ENCODE measurements at places on chromosomes 12 and 14.

- DNase-seq, result no peak
These were observed 28.3 kb downstream of the ETV6 start for GRCh38 chr12:11677752-11678151.

- no peak for DNase-seq
These were observed 290.9 kb downstream of the BTG1 start for GRCh38 chr12:91854725-91855124.

- DNase-seq, result no peak
These were observed 145.6 kb upstream of the AMIGO2 start for GRCh38 chr12:47225356-47225755.

GRCh38 chr14:68982581-68982980, 3.5 kb upstream of the ACTN1 start:
- no peak for DNase-seq

GRCh38 chr12:115872919-115873357, 404.6 kb downstream of the MED13L start:
- no peak for DNase-seq

- DNase-seq, result no peak
These were observed 167.2 kb downstream of the CAPZA3 start for GRCh38 chr12:18905134-18905533.

- no peak for DNase-seq
These were observed 53.3 kb downstream of the BCAT1 start for GRCh38 chr12:24895612-24896011.

- no peak for DNase-seq
These were observed 297.1 kb downstream of the PDZRN4 start for GRCh38 chr12:41485203-41485602.

DNA sequence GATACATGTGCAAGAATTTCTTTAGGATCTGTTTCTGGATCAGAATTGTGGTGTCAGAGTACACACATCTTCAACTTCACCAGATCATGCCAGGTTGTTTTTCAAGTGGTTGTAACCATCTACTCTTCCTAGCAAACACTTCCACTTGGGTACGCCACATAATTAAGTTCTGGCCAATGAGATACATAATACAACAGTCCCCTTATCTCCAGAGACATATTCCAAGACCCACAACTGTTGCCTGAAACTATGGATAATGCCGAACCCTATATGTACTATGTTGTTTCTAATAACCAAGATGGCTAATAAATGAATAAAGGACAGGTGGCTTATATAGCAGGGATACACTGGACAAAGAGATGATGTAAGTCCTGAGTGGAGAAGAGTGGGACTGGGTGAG, 2.5 kb upstream of the CHPT1 start:
- no peak for DNase-seq

DNA sequence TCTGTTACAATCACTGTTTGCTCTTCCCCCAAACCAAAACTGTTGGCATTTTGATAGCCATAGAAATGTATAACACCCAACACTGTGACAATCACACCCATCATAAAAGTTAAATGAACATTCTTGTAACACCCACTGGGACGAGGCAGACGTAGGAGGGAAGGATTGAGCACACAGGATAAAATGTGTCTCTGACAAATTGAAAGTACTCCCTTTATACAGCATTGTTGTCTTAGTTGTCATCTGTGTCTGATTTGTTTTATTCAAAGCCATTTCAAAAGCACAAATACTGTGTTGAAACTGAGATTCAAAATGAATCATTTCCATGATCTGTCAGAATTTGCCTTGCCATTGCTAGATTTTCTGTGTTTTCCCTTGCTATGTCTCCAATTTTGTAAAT, 436.3 kb downstream of the TMTC2 start:
- no peak for DNase-seq

GRCh38 chr14:68669111-68669511, 123.8 kb downstream of the ZFP36L1 start:
- DNase-seq, result no peak

- no peak for DNase-seq
These were observed 165.5 kb upstream of the PLXNC1 start for GRCh38 chr12:93982771-93983315.

- peak; percentile 29 for DNase-seq
These were observed 4.2 kb downstream of the RDH5 start for GRCh38 chr12:55724226-55724939.

- DNase-seq, result no peak
These were observed 36.8 kb upstream of the DCD start for GRCh38 chr12:54684636-54685630.

- no peak for DNase-seq
These were observed 117.1 kb downstream of the KICS2 start for GRCh38 chr12:64105026-64105425.

DNA sequence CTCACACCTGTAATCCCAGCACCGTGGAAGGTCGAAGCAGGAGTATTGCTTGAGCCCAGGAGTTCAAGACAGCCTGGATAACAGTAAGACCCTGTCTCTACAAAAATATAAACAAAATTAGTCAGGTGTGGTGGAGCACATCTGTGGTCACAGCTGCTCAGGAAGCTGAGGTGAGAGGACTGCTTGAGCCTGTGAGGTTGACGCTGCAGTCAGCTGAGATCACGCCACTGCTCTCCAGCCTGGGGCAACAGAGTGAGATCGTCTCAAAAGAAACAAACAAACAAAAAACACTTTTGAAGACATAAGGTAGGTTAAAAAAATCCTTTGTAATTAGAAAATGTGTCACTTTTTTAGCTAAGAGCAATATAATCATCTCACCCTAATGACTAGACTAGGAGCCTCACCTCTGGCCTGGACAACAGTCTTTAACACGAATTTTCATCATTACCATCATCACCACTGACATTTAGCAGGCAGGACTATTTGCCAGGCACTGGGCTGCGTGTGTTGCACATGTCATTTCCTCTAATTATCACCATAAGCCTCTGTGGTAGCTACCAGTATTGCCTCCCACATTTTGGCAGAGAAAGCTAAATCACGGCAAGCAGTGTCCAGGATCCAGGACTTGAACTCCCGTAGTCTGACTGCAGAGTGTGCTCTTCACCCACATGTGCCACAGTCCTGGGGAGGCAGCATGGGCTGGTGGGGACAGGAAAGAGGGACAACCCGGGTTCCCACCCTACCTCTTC, 4.6 kb upstream of the SYCP3 start:
- DNase-seq, result no peak

DNA sequence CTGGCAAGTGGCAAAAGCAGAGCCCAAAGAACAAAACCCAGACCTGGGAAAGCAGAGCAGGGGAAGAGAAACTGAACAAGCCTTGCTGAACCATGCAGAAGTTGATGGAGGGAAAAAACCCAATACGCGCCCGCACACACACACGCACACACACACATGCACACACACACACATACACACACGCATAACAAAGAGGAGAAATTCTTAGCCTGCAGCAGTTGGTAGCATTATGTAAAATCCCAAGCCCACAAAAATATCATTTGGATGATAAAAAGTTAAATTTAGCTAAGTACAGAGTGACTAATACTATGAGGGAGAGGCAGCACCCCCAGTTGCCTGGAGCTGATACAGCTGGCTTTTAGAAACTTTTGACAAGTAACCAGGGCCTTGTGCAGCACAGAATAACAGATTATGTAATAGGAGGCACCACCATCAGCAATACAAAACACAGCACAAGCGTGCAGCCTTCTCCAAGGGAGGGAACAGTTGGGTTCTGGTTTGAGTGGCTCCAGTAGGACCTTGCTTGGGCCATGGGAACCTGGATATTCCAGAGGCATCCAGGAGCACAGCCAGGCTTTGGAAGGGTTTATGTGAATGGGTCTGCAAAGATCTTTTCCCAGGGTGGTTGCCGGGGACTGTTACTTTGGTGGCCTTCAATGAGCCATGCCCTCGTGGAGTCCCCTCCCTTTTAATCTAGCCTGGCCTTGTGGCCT, 35.3 kb downstream of the PITPNM2 start:
- DNase-seq, result no peak

- DNase-seq, result no peak
These were observed 214.5 kb upstream of the IGF1 start for GRCh38 chr12:102694903-102695302.

GRCh38 chr12:107167756-107168155, 74.4 kb upstream of the CRY1 start:
- no peak for DNase-seq

DNA sequence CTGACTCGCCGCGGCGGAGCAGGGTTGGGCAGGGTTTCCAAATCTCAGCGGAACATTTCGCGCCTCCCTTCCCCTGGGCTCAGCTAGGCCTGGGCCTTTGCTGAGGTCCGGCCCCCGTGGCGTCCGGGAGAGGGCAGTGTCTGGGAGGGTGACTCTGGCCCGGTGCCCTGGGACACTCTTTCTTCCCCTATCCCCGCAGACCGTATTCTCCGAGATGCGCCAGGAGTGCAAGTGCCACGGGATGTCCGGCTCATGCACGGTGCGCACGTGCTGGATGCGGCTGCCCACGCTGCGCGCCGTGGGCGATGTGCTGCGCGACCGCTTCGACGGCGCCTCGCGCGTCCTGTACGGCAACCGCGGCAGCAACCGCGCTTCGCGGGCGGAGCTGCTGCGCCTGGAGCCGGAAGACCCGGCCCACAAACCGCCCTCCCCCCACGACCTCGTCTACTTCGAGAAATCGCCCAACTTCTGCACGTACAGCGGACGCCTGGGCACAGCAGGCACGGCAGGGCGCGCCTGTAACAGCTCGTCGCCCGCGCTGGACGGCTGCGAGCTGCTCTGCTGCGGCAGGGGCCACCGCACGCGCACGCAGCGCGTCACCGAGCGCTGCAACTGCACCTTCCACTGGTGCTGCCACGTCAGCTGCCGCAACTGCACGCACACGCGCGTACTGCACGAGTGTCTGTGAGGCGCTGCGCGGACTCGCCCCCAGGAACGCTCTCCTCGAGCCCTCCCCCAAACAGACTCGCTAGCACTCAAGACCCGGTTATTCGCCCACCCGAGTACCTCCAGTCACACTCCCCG, 3.0 kb downstream of the WNT1 start:
- no peak for DNase-seq

DNA sequence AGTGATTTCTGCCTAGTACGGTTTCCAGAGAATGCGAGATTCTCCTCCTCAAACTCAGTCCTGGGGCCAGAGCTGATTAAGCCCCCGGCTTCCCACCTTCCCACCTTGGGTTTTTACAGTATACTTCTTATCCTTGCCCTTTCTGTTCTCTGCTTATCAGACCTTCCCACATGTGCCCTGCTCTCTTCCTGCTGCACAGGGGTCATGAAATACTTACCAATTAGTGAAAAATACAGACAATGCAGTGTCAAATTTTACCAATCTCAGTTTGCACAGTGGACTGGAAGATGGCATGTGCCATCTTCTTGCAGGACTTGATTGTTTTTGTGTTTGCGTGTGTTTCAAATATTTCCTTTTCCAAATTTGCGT, 14.7 kb downstream of the SUSD6 start:
- DNase-seq, result no peak

DNA sequence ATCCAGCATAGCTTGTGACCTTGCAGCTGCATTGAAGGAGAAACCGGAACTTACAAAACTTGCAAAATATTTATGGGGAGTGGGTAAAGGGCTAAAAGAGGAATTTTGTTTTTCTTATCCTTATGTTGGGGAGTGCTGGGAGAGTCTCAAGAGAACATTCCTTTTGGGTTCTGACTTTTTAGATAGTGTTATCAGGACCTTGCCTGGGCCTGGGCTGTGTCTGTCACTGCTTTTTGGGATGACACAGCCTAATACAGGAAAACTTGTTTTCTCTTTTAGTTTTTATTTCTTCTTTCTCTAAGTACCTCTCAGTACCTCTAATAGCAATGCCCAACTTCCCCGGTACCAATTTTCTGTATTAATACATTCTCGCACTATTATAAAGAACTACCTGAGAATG, 850.6 kb downstream of the RPS29 start:
- no peak for DNase-seq

DNA sequence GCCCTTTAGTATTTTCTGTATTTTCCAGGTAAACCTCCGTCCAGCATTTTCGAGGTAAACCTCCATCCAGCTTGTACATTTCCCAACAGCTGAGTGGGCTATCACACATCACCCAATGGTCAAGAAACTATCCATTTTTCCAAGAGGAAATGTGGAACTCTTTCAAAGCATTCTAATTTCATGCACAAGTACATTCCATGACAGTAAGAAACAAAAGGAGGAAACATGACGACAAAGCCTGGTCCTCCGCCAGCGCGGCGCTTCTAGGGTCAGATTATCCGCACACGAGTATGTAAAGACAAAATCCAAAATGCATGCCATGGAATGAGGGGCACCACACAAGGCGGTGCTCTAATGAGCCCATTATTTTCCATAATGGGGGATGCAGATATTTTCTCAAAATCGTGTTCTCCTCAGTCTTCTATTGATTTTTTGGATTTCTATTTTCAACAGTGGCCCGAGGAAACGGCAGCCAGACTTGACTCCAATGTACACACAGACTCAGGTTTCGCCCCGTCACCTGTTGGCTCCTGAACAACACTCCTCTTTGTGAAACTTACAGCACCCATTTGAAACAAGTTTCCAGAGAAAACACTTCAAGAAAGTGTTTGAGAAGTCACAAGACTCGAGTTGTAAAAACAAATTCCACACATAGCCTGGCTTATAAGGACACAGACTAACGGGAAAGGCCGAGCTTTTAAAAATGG, 107.4 kb downstream of the PRICKLE1 start:
- no peak for DNase-seq

DNA sequence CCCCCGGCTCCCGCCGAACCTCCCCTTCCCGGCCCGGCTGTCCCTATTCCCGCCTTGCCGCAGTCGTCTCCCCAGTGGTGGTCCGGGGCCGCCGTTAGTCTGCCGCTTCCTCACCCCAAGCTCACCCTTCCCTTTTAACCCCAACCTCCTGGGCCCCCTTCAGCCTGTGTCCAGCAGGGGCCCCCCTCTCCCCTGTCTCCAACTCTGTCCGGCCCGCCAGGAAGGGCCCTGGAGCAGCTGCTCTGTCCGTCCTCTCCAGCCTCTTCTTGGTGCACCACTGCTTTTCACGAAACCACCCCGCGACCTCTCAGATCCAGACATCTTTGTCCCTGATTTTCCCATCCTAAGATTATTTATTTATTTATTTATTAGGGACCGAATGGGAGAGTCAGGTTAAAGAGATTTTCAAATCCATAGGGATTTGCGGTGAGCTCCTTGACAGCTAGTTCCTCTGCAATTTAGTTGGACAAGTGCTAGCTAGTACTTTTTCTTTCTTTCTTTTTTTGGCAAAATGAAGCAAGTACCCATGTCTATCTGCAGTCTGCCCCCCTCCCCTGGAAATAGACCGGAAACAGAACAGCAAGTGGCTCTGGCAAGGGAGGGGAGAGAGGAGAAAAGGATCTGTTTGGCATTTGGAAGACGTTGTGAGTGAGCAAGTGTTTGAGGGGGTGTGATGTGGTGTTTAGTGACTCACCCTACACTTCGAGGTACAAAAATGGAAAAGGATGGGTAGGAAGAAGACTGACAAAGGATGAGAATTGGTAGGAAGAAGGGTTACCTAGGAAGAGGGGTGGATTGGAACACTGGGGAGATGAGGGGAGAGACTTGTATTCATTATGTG, 632 bp downstream of the UBR7 start:
- DNase-seq, result no peak
